ENCODE measurements at places on chromosomes 4 and X.
A peak's percentile ranks its signal among the peaks of the same experiment; 100 is the strongest.

GRCh38 chr4:6229671-6230501 lies 29.5 kb upstream of the JAKMIP1 start:
- no peak for DNase-seq

- no peak for DNase-seq
Observed at GRCh38 chr4:84319124-84319523, 180.0 kb downstream of the NKX6-1 start.

- DNase-seq = no peak
Observed at GRCh38 chrX:29308726-29309125, 721.5 kb downstream of the IL1RAPL1 start.

DNA sequence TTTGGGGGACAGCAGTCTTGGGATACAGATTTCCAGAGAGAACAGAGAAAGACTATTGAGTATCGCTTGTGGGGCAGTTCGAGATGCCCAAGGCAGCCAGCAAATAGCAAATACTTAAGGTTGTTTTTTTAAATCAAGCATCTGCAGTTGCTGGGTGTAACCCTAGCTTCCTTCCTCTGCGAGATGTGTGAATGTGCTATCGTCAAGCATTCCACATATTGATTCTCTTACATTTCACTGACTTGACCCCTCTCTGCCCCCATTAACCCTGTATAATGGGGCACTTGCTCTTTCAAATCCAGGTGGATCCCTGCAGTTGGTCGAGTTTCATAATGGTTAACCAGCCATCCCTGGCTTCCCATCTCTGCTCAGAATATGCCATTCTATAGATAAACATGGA lies 23.5 kb downstream of the KCNE5 start:
- no peak for DNase-seq

GRCh38 chr4:69092980-69093568 lies 3.2 kb upstream of the UGT2B7 start:
- no peak for DNase-seq

DNA sequence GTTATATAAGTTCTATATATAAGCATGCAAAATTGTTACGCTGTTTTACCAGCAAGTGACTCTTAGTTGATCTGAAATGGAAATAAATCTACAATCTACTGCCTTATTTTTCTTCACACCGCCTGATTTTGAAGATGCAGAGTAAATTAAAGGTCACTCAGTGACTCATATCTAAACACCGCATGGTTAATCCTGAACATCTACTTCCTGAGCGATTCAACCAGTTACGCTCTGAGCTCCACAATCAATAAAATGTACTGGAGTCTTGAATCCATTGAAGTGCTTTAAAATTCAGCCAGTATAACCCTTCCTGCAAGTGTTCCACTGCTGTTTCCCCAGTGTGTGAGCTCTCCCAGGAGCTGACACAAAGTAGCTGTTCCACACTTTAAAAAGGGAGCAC lies 192.8 kb downstream of the SLC7A11 start:
- DNase-seq = no peak

DNA sequence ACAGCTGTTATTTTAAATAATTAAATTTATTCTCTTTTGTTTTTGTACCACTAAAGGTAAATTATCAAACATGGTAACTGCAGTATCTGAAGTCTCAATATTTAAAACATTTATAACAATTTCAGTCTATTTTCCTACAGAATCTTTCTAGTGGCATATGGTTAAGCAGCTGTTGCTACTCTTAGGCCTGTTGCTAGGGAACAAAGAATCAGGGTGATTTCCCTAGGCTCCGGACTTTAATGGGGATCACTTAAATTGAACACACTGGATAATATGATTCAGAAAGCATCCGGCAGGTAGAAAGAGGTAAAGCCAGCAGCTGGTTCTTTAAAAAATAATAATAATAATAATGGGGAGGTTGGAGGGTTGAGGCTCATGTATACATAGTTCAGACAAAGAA lies 17.6 kb downstream of the FBXO8 start:
- no peak for DNase-seq

GRCh38 chrX:132004728-132005127 lies 18.4 kb upstream of the STK26 start:
- DNase-seq = no peak

DNA sequence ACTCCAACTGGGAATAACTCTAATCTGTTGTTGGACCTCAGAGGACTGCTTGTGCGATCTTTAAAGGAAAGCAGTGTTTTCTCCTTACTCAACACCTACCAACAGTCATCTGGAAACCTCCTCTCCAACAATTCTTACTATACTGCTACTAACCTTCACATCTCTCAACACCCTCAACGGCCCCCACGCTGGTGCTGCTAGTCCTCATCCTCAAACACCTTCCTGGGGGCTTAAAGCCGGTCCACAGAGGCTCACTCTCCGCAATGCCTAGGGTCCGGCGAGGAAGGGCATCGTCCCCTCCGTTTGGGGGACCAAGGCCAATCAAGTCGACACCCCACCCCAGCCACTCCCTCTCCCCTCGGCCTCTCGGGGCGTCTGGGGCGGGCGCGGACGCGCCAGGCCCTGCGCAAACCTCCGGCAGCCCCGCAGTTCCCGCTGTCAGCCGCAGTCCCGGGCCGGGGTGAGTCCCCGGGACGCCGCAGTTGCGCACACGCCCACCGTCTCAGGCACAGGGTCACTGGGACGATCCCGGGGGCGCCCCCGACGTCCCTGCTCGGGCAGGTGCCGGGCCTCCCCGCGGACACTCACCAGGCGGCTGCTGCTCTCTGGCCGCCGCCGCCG lies 418 bp downstream of the TAB3 start:
- peak; percentile 56 for DNase-seq

- no peak for DNase-seq
Observed at GRCh38 chrX:2552621-2553201, 51.9 kb upstream of the DHRSX start.

DNA sequence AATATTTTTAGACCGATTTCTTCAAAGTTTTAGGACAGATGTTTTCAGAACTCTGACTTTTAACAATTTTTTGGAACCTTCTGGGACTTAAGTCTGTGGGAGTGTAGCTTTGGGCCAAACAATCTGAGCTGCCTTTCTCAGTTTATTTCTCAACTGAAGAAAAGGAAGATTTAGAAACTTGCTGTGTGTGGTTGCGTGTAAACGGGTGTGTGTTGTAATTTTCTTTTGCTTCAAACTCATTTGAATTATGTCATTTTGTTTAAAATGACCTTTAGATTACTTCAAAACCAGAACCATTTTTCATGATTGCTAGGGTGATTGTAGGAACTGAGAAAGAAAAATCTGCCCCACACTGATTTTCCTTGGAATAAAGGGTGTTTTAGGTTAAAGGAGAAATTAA lies 577.7 kb upstream of the GALNTL6 start:
- no peak for DNase-seq

Data from activated T-cell treated with anti-CD3 and anti-CD28 coated beads, Interleukin-2, amount 50 U/mL, for 24 hours (primary cell).